AG08396 (cell line): ENCODE measurements at places on chromosomes 6 and 20.

- DNase-seq, result no peak
Measured at GRCh38 chr6:101845172-101845571, 451.7 kb downstream of the GRIK2 start.

- DNase-seq, result no peak
Measured at GRCh38 chr6:26105842-26106241, 18.6 kb downstream of the HFE start.

- DNase-seq, result no peak
Measured at GRCh38 chr6:87702589-87702945, 534 bp upstream of the AKIRIN2 start.

DNA sequence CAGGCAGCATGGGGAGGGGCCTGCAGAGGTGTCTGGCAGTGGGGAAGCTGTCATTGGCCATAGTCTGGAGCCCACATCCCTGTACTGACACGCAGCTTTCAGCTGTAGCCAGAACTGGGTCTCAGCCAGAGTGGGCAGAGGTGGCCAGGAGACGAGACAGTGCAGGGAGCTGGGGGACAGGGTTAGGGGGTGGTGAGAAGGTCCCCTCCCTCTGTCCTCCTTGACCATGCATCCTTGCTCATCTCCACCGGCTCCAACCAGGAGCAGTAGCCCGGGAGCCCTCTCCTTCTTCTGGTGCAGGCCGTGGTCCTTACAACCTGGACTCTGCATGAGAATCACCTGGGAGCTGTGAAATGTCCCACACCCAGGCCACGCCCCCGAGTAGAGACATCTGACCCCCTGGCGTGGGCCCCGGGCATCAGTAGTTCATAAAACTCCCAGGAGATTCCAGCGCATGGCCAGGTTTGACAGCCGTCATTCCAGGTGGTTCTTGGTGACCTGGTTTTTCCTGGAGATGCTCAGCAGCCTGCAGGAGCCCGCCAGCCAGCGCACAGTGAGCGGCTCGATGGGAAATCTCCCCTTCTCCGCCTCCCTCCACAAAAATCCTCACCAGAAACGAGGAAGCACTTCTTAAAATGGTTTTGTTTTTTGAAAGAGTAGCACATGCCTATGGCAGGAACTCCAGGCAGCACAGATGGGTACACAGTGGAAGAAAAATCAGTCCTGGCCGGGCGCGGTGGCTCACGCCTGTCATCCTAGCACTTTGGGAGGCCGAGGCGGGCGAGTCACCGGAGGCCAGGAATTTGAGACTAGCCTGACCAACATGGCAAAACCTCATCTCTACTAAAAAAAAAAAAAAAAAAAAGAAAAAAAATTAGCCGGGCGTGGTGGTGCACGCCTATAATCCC, 56.2 kb downstream of the ADNP start:
- DNase-seq, result no peak

- no peak for DNase-seq
Measured at GRCh38 chr20:50721881-50722281, 9.5 kb upstream of the PARD6B start.

- DNase-seq, result no peak
Measured at GRCh38 chr6:163260911-163261310, 153.6 kb upstream of the QKI start.

GRCh38 chr6:154267508-154268106, 89.0 kb downstream of the IPCEF1 start:
- no peak for DNase-seq

DNA sequence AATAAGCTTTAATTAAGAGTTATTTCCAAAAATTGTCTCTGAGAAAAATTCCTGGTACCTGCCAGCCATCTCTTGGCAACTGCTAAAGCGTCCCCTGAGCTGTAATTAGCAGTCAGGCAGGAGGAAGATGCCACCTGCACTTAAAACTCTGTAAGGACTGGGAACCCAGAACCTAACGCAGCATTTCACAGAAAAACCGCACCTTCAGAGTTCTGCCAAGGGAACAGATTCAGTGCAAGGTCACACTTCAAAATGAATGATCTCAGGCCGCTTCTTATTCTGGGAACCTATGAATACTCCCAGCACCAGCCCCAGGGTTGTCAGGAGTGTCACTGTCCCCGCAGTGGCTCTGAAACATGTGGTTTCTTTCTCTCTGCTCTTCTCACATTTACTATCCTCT, 36.7 kb downstream of the INSM1 start:
- DNase-seq, result no peak

GRCh38 chr6:126038234-126038633, 51.9 kb downstream of the TRMT11 start:
- DNase-seq, result no peak

GRCh38 chr20:1150218-1150617, 31.8 kb downstream of the PSMF1 start:
- no peak for DNase-seq

DNA sequence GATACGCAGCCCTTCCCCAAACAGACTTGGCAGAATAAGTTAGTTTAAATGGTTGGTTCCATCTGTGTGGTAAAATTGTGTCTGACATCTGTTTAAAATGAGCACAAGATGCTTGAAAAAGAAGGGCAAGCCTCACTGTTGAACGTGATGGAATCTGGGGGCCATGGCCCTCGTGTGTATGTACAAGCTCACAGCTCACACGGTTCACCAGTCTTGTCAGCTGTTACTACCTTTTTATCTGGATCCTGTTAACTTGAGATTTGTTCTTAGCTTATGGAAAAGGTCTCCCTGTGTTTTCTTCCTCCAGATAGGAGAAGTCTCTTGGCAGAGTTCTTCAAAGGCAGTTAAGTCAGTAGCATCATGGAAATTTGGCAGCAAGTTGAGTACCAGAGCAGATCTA, 270.6 kb downstream of the KHDC1L start:
- no peak for DNase-seq

GRCh38 chr6:76397966-76398365, 325.5 kb upstream of the IMPG1 start:
- no peak for DNase-seq

DNA sequence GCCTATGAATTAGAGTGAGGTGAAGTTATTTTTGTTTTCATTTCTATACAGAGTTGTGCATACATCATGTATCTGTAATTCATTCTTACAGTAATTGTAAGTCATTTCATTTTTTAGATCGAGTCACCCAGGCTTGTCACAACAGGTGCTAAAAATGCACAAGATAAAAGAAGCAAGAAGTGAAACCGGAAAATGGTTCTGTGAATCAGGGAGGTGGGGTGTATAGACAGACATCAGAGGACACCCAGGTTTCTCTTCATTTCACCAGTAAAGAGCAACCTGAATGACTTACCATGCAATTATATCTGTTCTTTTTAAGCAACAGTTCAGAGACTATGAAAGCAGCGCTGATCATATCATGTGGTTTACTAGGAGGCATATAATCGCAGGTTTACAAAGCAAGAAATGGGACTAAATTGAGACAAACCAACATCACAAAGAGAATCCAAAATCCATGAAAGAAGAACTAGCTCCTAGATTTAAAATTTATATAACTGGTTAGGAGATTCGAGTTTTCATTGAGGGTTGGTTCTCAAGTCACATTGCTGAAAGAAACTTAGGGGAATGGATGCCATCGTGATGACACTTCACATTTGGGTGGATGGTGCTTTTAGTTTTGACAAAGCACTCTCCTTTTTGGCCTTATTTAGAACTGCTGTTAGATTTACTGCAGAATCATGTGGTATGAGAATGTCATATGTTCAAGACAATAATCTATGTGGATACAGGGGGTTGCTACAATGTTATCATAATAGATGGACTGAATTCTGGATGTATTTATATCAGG, 27.9 kb upstream of the TBC1D7 start:
- DNase-seq, result no peak

DNA sequence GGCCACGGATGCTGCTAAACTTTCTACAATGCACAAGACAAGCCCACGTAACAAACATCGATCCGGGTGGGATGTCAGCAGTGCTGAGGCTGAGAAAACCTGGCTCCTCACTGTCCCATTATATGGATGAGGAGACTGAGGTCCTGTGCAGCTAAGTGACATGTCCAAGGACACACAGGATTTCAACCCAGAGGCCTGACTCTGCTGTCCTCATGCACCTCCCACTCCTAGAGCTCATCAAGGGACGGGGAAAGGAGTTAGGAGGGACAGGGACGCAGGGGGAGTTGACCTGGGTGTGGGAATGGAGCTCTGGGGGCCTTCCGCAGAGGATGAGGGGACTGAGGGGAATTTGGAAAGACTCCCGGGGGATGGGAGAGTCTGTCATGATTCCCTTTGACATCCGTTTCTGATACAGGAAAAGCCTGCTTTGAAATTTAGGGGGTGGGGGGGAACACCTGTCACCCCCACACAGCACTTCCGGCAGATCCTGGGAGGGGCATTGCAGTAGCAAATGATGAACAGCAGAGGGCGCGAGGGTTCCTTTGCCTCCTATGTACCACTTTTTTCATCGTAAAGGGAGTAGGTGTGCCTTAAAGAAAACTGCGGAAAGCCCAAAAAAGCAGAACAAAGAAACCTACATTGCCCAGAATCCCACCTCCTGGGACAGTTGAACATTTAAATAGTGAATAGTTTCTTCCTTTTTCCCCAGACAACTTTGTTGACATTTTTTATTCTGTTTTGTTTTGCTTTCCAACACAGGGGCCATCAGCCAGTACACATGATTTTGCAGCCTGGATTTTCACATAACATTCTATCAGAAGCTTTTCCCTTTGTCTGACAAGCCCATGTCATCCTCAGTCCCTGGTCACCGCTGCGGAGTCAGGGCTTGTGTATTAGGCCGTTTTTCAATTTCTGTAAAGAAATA, 48.6 kb downstream of the SLC2A10 start:
- peak; percentile 66 for DNase-seq

DNA sequence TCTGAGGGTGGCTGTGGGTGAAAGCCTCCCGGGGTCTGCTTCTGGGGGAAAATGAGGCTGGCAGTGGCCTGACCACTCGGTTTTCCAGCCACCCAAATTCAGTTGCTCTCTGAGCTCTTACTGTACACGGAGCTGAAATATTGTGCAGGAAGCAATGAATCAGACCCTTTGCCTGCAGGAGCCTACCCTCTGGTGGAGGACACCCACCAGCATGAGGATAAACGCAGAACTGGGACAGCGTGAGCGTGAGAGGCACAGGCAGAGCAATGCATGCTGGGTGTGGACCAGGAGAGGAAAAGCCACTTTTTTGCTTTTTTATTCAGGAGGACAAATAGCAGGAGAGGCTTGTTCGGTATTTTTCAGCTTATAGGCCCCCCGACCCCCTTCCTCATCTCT, 298.0 kb downstream of the QKI start:
- DNase-seq, result no peak

DNA sequence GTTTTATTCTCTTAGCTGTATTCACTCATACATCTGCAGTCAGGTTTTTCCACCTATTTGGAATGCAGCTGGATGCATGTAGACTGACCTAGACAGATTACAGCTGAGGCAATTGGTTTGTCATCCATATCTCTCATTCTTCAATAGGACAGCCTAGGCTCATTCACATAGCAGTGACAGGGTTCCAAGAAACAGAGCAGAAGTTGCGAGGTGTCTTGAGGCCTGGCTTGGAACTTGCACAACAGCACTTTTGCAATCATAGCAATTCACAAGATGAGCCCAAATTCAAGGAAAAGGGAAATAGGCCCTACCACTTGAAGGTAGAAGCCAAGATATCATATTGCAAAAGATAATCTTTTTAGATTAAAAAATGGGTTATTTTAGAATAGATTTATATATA, 508.9 kb upstream of the JAG1 start:
- no peak for DNase-seq

DNA sequence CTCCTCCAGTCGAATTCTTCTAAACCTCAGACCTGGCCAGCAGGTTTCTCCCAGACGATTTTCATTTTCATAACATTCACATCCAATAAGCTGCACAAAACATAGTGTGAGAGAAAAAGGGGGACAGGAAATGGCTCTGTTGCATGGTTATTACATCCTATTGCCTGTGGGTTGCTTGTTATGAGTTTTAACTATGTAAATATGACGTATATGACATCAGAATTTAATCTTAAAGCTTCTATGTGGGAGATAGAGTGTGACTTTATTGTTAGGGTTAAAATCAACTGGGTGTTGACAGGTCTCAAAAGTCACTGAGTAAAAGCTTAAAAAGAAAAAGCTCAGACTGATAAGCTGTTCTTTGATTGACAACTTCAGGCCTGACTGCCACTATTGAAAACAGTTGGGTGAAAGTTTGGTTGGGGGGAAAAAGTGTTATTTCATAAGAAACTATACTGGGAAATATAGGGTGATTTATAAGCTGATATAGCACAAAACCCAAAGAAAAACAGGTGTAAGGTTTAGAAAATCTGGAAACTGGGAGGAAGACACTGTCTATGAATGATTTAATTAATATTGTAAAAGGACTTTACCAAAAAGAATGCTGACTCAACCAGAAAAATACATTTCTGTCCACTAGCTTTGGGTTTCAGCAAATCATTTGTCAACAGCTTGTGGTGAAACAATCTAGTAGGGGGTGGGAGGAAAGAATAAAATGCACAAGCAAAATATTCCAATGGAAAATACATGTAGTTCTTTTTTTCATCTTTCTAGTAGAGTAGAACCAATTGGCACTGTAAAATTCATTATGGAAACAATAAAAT, 134.1 kb upstream of the CEP162 start:
- DNase-seq, result no peak

DNA sequence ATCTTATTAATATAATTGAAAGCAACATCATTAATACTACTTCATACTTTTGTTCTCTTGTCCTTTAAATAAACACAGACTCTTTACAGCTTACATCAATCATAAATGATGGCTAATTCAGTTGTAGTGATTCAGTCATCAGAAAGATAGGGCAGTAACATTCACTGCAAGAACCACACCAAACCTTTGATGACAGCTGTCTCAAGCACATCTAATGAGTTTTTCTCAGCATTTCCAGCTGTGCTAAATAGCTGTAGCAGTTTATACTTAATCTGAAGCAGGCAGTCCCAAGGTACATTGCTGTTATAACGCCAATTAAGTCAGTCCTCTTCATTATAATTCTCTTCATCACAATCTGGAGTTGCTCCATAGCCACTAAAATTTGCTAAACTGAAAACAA, 45.7 kb downstream of the PREP start:
- DNase-seq, result no peak

- no peak for DNase-seq
Measured at GRCh38 chr20:35150846-35151579, 3.9 kb upstream of the EDEM2 start.

- DNase-seq, result no peak
Measured at GRCh38 chr6:45830441-45831139, 185.1 kb downstream of the CLIC5 start.

DNA sequence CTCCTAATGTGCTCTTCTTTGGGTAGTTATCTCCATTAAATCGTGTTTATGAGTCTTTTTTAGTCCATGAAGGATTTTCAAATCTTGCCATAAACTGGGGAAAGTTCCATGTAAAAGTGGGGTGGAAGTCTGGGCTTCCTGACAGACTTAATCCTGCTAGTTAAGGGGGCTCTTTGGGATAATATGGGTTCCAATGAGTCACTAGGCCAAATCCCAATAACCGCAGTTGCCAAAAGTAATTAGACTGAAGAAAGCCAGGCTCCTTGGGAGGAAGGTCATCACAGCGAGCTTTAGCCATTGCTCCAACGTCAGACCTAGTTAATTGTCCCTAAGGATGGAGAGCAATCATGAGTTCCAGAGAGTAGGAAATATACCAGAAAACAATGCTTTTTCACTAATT, 10.8 kb downstream of the RSPO3 start:
- no peak for DNase-seq

- DNase-seq, result no peak
Measured at GRCh38 chr6:167589615-167589940, 237.1 kb upstream of the AFDN start.
